Activated T-helper 17 cell treated with anti-CD3 and anti-CD28 coated beads, Interleukin-2, amount 50 U/mL, for 72 hours (primary cell): ENCODE measurements at places on chromosomes 3 and 15.

DNA sequence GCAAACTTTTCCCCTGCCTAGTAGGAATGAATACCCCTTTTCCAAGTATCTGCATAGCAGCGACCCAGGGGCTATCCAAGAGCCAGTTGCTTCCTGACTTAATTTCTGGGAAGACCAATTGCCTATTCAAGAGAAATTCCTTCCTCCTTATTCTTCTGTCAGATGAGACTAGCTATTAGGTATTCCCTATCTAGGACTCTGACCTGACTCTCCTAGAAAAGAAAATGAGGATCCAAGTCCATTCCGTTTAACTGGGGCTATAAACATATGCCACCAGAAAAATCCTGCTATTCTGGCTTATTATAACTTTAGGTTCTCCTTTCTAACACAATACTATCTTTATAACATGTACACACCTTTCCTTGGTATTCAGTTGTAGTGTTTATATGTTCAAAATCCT is 1.7 kb downstream of the HHLA2 start:
- ATAC-seq = no peak

- peak; percentile 71 for ATAC-seq
Measured at GRCh38 chr15:78004222-78004727, 73.2 kb downstream of the TBC1D2B start.

DNA sequence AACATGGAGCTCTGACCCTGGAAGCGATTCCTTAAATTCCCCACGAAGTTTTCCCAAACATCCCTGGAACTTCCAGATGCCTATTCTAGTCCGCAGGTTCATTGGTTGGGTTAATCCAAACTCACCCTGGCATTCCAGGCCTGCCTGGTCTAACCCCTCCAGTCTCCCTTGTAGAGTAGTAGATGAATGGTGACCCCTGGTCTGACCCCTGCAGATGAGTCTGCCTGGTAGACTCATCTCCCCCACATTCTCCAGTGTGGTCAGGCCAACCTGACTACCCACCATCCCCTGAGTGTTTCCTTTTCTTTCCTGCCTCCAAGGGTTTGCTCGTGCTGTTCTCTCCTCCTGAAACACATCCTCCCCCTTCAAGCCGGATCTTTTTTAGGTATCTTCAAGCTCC is 10.8 kb upstream of the HRH1 start:
- ATAC-seq = no peak

DNA sequence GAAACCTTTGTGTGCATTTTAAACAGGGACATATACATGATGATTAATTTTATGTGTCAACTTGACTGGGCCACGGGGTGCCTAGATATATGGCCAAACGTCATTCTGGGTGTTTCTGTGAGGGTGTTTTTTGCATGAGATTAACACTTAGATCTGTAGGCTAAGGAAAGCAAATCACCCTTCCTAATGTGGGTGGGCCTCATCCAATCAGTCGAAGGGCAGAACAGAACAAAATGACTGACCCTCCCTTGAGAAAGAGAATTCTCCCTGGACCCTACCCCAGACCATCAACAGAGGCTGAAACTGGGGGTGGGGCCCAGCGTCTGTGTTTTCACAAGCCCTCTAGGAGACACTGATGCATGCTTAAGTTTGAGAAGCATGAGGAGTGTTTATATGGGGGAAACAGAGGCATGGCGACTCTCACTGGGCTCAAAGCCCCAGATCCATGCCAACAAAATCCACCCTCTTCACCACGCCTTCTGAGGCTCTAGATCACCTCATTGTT is 56.2 kb downstream of the ITGA11 start:
- ATAC-seq = no peak

DNA sequence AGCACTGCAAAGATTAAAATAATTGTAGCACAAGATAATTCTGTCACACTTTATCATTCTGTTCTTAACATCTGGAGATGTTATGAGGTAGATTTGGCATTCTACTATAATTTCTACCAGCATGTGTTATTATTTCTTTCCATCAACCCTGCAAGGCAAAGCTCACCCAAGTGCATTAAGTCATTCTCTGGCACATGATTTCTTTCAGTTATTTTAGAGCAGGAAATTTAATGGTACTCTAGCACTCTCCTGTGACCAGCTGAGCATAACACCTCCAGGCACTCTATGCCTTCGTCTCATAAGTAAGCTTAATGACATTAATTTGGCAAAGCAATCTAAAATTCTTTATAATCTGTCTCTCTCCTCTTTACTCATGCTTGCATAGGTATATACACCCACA is 300.2 kb upstream of the GPR149 start:
- no peak for ATAC-seq

DNA sequence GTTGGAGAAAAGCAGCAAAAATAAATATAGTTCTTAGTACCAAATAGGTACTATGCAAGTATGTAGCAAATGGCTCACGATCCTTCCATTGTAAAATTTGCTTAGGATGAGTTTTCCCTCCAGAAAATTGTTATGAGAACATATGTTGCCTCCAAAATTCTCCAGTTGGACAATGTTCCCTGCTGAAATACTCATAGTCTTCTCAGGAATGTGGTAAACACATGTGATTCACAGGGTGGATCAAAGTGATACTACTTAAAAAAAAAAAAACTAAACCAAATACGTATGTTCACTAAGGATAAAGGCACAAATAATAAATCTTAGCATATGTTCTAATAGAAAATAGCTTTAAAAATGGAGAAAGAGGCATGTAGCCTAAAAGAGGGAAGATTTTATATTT is 84.3 kb upstream of the ZNF385D start:
- ATAC-seq = no peak
